NCI-H1092 treated with DMSO at 0.1 percent for 48 hours (cell line): ENCODE measurements at places on chromosomes 6 and 20.

- no peak for DNase-seq
These were observed 370.7 kb downstream of the RFPL4B start for GRCh38 chr6:112717856-112718255.

DNA sequence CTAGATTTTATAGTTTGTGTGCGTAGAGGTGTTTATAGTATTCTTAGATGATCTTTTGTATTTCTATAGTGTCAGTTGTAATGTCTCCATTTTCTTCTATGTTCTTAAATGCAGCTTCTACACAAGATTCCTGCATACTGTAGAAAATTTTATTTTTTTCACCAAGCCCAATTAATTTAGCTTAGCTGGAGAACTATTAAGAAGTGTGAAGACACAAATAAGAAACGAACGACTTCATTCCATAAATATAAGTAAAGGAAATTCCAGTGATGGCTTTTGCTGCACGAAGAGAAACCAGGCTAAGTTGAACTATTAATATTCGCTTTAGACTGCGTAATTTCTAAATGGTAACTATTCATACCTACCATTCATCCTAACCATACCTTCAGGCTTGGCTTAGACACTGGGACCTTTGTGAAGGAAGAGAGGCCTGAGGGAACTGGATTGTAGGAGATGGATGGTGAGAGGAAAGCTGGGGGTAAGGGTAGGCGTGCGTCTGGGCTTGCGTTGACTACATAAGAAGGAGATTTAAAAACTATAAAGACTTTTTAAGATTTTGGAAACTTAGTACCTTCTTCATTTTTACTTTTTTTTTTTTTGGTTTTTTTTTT is 15.9 kb downstream of the HLA-DOA start:
- DNase-seq = no peak

- peak; percentile 17 for DNase-seq
These were observed 132.4 kb downstream of the ELOVL4 start for GRCh38 chr6:79814940-79815339.

DNA sequence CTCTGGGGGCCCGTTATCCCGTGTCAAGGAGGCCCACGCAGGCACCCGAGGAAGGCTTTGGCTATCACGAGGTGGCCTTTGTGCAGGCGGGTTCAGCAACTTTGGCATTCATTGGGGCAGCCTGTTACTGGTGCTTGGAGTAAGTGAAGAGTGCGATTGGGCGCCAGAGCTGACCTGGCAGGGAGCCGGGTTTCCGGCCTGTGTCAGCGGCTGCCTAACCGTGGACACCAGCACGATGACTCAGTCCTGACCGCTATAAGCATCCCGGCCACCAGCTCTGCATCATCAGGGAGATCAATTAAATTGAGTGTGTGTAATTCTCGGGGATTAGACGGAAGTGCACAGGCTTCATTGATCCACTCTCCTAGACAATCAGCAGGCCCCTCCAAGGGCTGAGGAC is 45.9 kb downstream of the CDH4 start:
- DNase-seq = no peak

GRCh38 chr6:98974309-98974708 is 26.6 kb upstream of the FBXL4 start:
- DNase-seq = no peak

- no peak for DNase-seq
These were observed 28.5 kb downstream of the CDC5L start for GRCh38 chr6:44415873-44416502.
